T-cell (primary cell): ENCODE measurements at places on chromosomes 5 and 9.

GRCh38 chr5:146394486-146394885 lies 52.6 kb upstream of the TCERG1 start:
- no peaks in the 10 kb centered on the region for H3K36me3 ChIP-seq
- no peak overlapping the region for H3K27ac ChIP-seq
- DNase-seq = no peak
- no peaks in the 10 kb centered on the region for H3K4me1 ChIP-seq
- no peak overlapping the region for H3K4me3 ChIP-seq

GRCh38 chr5:150989695-150990094 lies 30.7 kb upstream of the GPX3 start:
- no peaks in the 10 kb centered on the region for H3K27me3 ChIP-seq
- no peaks in the 10 kb centered on the region for H3K36me3 ChIP-seq
- no peak for DNase-seq
- H3K4me3 ChIP-seq = no peak overlapping the region

GRCh38 chr5:40221796-40222195 lies 457.9 kb upstream of the PTGER4 start:
- no peak for DNase-seq
- no peak overlapping the region for H3K27ac ChIP-seq
- peaks cover 2% of the 10 kb centered on the region for H3K27me3 ChIP-seq
- no peak overlapping the region for H3K4me3 ChIP-seq
- no peaks in the 10 kb centered on the region for H3K4me1 ChIP-seq
- H3K36me3 ChIP-seq = no peaks in the 10 kb centered on the region

GRCh38 chr9:87813119-87813463 lies 69.6 kb upstream of the SPATA31E1 start:
- H3K27me3 ChIP-seq = peaks cover 2% of the 10 kb centered on the region
- no peaks in the 10 kb centered on the region for H3K4me1 ChIP-seq
- H3K4me3 ChIP-seq = no peak overlapping the region

DNA sequence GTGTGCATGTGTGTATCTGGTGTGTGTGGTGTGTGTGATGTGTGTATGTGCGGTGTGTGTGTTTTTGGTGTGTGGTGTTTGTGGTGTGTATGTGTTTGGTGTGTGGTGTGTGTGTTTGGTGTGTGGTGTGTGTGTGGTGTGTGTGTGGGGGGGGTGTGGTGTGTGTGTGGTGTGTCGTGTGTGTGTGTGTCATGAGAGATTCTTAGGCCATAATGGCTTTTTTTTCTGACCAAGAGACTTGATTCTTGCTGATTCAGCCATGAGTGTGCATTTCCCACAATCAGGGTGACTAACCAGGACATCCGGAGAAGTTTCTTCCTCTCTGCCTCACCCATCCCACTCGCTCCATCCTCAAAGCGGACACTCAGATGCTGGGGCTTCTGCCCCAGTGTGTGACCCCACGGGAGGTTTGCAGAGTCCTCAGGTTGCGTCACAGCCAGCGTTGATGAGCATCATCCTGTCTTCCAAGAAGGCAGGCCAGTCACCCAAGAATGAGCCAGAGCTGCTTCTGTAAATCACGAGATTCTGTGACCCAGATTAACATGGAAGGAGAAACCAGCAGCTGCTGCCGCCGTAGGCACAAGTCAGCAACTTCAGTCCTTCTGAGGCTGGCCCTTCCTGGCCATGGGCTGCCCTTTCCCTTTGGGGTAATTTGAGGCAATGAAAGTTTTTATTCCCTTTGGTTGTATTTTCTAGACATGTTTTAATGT lies 12.5 kb upstream of the CTSL start:
- H3K4me3 ChIP-seq = no peak overlapping the region
- no peak overlapping the region for H3K27ac ChIP-seq
- peaks cover 29% of the 10 kb centered on the region for H3K4me1 ChIP-seq
- no peak for DNase-seq

DNA sequence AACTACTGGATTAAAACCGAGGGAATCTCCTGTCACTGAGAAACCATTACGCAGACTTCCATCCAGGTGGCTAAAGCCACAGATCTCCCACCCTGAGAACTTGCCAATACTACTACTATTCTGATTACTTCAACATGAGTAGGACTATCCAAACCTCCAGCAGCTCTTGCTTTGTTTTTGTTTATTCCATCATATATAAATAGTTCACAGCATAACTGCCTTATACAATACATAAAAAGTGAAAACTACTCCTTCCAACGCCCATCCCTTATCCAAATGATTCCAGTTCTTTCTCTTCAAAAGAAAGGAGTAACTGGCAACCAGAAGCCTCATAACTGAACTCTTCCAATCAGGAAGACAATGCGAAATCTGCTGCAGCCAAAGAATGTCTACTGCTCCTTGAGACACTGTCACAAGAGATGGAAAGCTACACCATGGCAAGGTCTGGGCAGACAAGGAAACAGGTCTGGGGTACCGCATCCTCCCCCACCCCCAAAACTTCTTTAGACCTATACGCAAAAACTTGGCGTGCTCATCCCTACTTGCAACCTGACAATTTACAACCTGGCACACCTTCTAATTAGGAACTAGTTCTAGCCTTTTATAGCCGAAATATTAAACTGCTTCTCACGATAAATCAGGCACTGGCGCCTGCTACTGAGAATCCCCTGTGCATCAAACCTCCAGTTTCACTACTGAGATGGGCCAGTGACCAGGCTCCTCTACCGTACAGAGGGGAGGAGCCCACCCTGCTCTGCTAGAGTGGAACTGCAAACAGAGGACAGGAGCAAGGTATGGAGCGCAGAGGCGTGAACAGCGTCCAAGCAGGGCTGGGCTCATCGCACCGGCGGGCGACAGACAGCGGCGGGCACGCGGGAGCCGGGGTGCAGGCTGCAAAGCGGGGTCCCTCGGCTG lies 986 bp downstream of the PLPP1 start:
- DNase-seq = no peak
- peak overlapping the region; percentile 76 for H3K4me3 ChIP-seq
- peaks cover 14% of the 10 kb centered on the region for H3K4me1 ChIP-seq
- H3K27ac ChIP-seq = no peak overlapping the region
- no peaks in the 10 kb centered on the region for H3K27me3 ChIP-seq
- H3K36me3 ChIP-seq = no peaks in the 10 kb centered on the region

GRCh38 chr5:127595484-127596368 lies 53.2 kb upstream of the CTXN3 start:
- H3K4me3 ChIP-seq = no peak overlapping the region
- H3K27ac ChIP-seq = no peak overlapping the region
- H3K27me3 ChIP-seq = no peaks in the 10 kb centered on the region
- H3K36me3 ChIP-seq = no peaks in the 10 kb centered on the region
- H3K4me1 ChIP-seq = peaks cover 18% of the 10 kb centered on the region
- no peak for DNase-seq

DNA sequence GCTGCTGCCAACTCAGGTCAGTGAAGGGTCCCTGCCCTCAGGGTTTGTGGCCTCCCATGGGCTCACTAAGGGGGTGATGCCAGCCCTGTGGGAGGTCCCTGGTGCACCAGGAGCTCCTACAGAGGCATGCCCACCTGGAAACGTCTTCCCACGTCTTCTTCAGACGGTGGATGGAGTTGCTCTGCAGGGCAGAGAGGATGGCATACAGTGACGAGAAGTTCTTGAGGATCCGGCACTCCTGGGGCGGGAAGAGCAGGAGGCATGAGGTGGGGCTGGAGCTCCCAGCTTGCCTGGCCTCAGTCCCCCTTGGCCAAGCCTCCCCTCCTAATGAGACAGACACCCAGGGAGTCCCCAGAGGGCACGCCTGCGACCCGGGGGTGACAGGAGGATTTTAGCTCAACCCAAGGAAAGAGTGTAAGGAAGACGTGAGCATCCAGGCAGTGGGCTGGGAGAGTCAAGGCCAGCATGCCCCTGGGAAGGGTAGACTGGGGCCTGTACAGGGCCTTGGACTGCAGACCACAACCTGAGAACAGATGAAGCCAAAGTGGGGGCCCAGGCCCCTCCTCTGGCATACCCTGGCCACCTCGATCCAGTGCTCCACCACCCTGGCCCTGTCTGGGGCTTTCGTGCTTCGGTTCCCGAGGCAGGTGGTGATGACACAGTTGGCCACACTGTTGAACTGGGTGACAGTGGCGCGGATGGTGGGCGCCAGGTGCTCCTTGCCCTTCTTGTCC lies 14.4 kb downstream of the RALGDS start:
- DNase-seq = no peak
- H3K4me1 ChIP-seq = peaks cover 8% of the 10 kb centered on the region
